RWPE2 (cell line): ENCODE measurements at places on chromosomes 16 and 17.
A peak's percentile ranks its signal among the peaks of the same experiment; 100 is the strongest.

GRCh38 chr17:57701124-57701523 is 44.0 kb downstream of the CCDC182 start:
- H3K4me1 ChIP-seq: no peaks in the 10 kb centered on the region
- H3K27ac ChIP-seq: no peak overlapping the region
- DNase-seq: no peak
- no peaks in the 10 kb centered on the region for H3K36me3 ChIP-seq
- no peak overlapping the region for H3K4me3 ChIP-seq
- peaks cover 9% of the 10 kb centered on the region for H3K27me3 ChIP-seq

DNA sequence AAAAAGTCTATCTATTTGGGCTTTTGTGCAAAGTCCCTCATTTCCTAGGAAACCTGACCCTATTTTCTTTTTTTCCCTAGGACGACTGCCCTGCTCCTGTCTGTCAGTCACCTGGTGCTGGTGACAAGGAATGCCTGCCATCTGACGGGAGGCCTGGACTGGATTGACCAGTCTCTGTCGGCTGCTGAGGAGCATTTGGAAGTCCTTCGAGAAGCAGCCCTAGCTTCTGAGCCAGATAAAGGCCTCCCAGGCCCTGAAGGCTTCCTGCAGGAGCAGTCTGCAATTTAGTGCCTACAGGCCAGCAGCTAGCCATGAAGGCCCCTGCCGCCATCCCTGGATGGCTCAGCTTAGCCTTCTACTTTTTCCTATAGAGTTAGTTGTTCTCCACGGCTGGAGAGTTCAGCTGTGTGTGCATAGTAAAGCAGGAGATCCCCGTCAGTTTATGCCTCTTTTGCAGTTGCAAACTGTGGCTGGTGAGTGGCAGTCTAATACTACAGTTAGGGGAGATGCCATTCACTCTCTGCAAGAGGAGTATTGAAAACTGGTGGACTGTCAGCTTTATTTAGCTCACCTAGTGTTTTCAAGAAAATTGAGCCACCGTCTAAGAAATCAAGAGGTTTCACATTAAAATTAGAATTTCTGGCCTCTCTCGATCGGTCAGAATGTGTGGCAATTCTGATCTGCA is 12.9 kb downstream of the TMEM98 start:
- H3K27ac ChIP-seq: no peak overlapping the region
- H3K27me3 ChIP-seq: no peaks in the 10 kb centered on the region
- peaks cover 13% of the 10 kb centered on the region for H3K4me1 ChIP-seq
- H3K4me3 ChIP-seq: no peak overlapping the region

DNA sequence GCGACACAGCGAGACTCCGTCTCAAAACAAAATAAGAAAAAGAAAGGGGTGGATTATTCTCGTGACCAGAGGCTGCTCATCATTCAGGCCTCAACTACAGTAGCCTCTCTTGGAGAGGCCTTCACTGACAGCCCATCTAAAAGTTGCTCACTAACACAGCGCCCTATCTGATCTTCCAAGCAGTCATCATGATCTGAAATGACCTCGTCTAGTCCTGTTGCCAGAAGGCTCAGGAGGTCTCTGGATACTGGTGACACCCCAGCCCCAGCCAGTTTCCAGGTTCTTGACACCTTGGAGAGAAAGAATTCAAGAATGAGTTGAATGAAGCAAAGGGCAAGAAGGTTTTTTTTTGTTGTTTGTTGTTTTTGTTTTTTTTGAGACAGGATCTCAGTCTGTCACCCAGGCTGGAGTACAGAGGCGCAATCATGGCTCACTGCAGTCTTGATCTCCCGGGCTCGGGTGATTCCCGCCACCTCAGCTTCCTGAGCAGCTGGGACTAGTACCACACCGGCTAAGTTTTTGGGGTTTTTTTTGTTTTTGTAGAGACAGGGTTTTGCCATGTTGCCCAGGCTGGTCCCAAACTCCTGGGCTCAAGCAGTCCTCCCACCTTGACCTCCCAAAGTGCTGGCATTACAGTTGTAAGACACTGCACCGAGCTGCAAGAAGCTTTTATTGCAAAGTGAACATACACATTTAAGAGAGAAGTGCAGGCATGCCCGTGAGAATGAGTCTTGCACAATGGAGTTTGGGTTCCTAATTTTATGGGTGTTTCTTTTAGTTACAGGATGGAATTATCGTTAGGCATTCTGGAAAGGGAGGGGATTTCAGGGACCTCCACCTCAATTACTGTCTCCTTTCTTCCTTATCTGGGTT is 2.7 kb upstream of the ZC3H7A start:
- peaks cover 15% of the 10 kb centered on the region for H3K4me1 ChIP-seq
- H3K4me3 ChIP-seq: no peak overlapping the region
- H3K36me3 ChIP-seq: peaks cover 14% of the 10 kb centered on the region

GRCh38 chr16:87850009-87851006 is 19.0 kb downstream of the SLC7A5 start:
- H3K36me3 ChIP-seq: peaks cover 93% of the 10 kb centered on the region
- H3K27ac ChIP-seq: peak overlapping the region; percentile 98
- peaks cover 55% of the 10 kb centered on the region for H3K4me1 ChIP-seq
- H3K27me3 ChIP-seq: no peaks in the 10 kb centered on the region
- no peak for DNase-seq
- no peak overlapping the region for H3K4me3 ChIP-seq

GRCh38 chr17:28858801-28859355 is 4.1 kb downstream of the ERAL1 start:
- DNase-seq: no peak
- H3K36me3 ChIP-seq: peaks cover 43% of the 10 kb centered on the region
- H3K27me3 ChIP-seq: no peaks in the 10 kb centered on the region
- peaks cover 3% of the 10 kb centered on the region for H3K4me1 ChIP-seq
- no peak overlapping the region for H3K4me3 ChIP-seq
